ENCODE measurements at places on chromosomes 1 and 21. TPM values are rescaled to one million over a fixed set of nuclear protein-coding genes. Genes with fewer than 3 reads are reported as not detected.

- H3K27ac ChIP-seq, result no peak overlapping the region
- H3K4me3 ChIP-seq, result no peak overlapping the region
- H3K4me1 ChIP-seq, result no peaks in the 10 kb centered on the region
- H3K27me3 ChIP-seq, result no peaks in the 10 kb centered on the region
Measured at GRCh38 chr1:95974586-95974985, 740.6 kb downstream of the RWDD3 start.

- no peak overlapping the region for H3K4me3 ChIP-seq
- no peaks in the 10 kb centered on the region for H3K4me1 ChIP-seq
- no peaks in the 10 kb centered on the region for H3K36me3 ChIP-seq
- H3K27me3 ChIP-seq, result no peaks in the 10 kb centered on the region
- no peak for DNase-seq
Measured at GRCh38 chr21:23217597-23217996, 2219.4 kb downstream of the NCAM2 start.

Gene OR2L2
- total RNA-seq, result 0.17 TPM

- DNase-seq, result peak; percentile 20
- H3K36me3 ChIP-seq, result no peaks in the 10 kb centered on the region
- H3K4me3 ChIP-seq, result no peak overlapping the region
- peaks cover 18% of the 10 kb centered on the region for H3K4me1 ChIP-seq
- H3K27ac ChIP-seq, result peak overlapping the region; percentile 32
- H3K27me3 ChIP-seq, result no peaks in the 10 kb centered on the region
Measured at GRCh38 chr21:45987121-45987711, 5.6 kb downstream of the COL6A1 start.

Gene HPCAL4
- total RNA-seq, result 7.7 TPM

DNA sequence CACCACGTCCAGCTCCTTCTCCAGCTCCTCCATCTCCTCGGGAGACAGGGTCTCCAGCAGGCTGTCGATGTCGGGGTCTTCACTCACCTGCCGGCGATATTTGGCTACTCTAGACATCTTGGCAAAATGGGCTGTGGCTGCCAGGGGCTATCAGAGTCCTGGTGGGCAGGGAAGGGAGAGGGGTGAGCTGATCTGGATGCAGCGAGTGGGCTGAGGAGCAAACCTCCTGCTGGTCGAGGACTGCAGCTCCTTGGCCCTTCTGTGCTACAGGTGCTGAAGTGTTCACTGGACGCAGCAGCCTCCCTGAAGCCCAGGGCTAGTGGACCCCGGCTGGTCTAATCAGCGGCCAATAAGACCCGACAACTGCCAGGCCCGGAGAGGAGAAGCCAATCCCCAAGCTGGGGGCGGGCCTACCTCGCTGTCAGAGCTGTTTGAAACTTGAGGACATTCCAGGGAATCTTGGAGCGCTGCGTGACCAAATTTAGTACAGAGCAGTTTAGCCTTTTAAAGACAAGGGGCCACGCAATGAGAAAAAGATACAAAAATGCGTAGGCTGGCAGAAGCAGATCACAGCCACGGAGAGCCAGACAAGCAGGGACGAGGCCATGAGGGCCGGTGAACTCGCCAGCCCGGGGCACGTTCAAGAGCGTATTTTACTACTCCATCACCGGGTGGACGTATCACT, at the start of gene LMOD1:
Gene LMOD1, minus strand, starts transcription at position 325 of the 685 bp plus-strand sequence. Its CDS starts 208 bp downstream, at position 117.
- H3K36me3 ChIP-seq, result no peaks in the 10 kb centered on the region
- H3K27ac ChIP-seq, result peak within 1 kb of the TSS; percentile 89
- H3K27me3 ChIP-seq, result no peaks in the 10 kb centered on the region
- peak; percentile 89 for DNase-seq
- H3K4me1 ChIP-seq, result peaks cover 15% of the 10 kb centered on the region
- peak within 1 kb of the TSS; percentile 75 for H3K4me3 ChIP-seq

DNA sequence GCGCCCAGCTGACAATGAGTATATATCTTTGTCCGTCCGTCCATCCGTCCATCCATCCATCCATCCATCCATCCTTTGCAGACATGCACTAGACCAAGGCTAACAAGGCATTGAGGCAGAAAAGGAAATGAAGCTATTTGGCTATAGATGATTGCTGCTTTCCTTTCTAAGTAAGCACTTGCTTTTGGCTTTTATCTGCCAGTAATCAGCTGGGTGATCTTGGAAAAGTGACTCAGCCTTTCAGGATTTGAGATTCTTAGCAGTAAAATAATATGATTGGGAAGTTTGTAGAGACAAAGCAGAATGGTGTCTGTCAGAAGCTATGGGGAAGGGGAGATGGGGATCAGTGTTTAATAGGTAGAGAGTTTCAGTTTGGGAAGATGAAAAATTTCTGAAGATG, 22.7 kb downstream of the ZFYVE9 start:
- no peak overlapping the region for H3K4me3 ChIP-seq
- no peak for DNase-seq
- no peaks in the 10 kb centered on the region for H3K27me3 ChIP-seq
- no peaks in the 10 kb centered on the region for H3K4me1 ChIP-seq
- no peak overlapping the region for H3K27ac ChIP-seq

Gene PGBD5
- total RNA-seq, result 0.33 TPM

Gene OPRD1
- not detected for total RNA-seq

DNA sequence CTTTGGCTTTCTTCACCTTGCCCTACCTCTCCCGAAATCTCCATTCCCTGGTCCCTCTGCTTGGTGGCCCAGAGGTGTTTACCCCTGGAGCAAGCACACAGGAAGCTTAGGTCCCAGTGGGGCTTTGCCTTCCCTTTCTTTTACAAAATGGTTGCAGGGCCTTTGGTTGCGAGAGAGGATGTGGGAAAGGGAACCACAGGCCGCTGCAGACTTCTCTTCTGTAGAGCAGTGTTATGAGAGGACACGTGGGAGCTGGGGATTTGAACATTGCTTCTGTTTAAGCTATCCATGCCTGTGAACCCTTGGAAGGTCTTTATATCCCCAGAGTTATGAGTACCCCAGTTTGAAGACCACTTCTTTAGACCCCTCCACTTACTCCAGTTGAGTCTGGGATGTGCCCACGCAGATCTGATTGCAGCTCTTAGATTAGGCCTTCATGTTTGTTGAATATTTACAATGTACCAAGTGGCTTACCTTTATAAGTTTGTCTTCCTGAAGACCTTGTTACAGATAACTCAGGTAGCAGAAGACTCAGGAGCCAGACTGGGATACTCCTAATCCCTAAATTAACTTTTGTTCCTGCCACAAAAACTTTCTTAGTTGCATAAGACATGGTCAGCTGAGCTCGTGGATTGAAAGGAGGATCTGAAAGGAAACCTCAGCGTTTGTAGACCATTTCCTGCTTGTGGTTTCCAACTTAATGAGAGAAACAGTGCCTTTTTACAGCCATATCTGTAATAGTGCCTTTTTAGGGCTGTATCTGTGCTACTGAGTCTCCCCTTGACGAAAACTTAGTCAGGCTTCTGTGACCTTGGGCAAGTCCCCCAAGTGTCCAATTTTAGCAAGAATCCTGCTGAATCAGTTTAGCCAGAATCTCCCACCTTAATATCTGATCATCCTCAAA, 21.9 kb upstream of the IVNS1ABP start:
- H3K4me1 ChIP-seq, result peaks cover 5% of the 10 kb centered on the region
- no peak overlapping the region for H3K27ac ChIP-seq

DNA sequence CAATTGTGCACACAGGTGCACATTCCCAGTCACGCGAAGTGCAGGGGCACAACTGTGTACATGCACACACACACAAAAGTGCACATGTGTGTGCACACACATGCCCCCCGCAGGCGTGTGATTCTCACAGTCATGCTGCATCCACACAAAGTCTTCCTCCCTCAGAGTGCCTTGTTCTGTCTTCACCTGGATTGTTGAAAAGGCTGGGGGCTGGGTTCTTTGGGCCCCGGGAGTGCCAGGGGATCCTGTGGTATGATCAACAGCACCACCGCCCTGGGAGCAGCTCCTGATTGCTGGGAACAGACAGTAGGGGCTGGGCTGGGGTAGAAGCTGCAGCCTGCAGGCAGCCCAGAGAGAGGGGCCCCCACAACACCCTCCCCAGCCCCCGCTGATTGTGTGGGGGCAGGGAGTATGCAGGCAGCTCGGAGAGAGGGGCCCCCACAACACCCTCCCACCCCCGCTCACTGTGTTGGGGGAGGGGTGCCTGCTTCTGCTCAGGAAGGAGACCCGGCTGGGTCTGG, 3.4 kb downstream of the COL18A1 start:
- H3K4me1 ChIP-seq, result peaks cover 29% of the 10 kb centered on the region
- no peaks in the 10 kb centered on the region for H3K27me3 ChIP-seq
- DNase-seq, result peak; percentile 27
- H3K36me3 ChIP-seq, result no peaks in the 10 kb centered on the region
- H3K27ac ChIP-seq, result no peak overlapping the region

GRCh38 chr1:159919236-159919865, 6.0 kb downstream of the TAGLN2 start:
- H3K4me1 ChIP-seq, result peaks cover 23% of the 10 kb centered on the region
- no peak overlapping the region for H3K4me3 ChIP-seq
- DNase-seq, result no peak
- H3K36me3 ChIP-seq, result no peaks in the 10 kb centered on the region
- no peak overlapping the region for H3K27ac ChIP-seq

DNA sequence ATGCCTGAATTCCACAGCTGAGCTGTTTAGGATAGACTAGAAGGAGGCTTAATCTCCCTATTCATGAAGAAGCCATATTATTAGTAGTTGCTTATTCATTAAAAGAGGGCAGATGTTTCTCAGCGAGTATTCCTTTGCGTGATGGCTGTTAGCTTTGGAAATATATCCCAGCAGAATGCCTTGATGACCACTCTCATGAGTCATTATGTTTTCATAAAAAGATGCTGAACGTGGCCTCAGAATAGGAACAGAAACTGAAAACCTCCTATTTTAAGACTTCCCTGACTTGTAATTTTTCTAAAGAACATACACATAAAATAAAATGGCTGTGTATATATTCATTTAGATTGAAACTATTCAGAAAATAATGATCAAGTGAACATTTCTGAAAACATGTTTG, 9.6 kb upstream of the PLA2G4A start:
- H3K27ac ChIP-seq, result no peak overlapping the region
- no peaks in the 10 kb centered on the region for H3K4me1 ChIP-seq
- H3K4me3 ChIP-seq, result no peak overlapping the region

DNA sequence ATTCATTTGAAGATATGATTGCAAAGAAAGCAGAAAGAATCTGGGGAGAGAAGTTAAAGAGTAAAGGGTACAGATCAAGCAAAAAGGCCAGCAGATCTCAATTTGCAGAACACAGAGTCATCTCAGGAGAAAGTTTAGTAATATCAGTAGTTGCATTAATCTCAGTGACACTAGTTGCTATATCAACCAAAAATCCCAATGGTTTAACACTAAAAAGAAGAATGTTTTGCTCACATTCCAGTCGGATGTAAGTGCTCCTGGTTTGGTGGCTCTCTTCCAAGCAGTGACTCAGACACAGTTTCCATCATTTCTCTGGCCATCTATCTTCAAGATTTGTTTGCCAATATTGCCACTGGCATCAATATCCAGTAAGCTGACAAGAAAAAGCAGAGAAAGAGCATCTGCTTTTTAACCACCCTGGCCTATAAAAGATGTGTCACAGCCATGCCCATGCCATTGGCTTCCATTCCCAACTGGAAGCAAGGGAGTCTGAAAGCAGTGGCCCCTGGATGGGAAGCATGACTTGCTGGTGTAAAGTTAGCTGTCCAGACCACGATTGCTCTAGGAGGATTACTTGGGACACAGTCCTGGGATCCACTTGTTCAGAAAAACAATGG, 45.5 kb upstream of the AIM2 start:
- H3K4me3 ChIP-seq, result no peak overlapping the region
- H3K27me3 ChIP-seq, result no peaks in the 10 kb centered on the region
- no peak overlapping the region for H3K27ac ChIP-seq
- DNase-seq, result no peak
- H3K4me1 ChIP-seq, result no peaks in the 10 kb centered on the region

- DNase-seq, result no peak
- peaks cover 10% of the 10 kb centered on the region for H3K4me1 ChIP-seq
Measured at GRCh38 chr1:182297335-182297734, 94.3 kb downstream of the GLUL start.

Gene CD34
- total RNA-seq, result 21.9 TPM

- no peaks in the 10 kb centered on the region for H3K36me3 ChIP-seq
- no peak for DNase-seq
- no peak overlapping the region for H3K4me3 ChIP-seq
- H3K27ac ChIP-seq, result no peak overlapping the region
- no peaks in the 10 kb centered on the region for H3K4me1 ChIP-seq
Measured at GRCh38 chr1:82823876-82824275, 1023.1 kb downstream of the ADGRL2 start.

DNA sequence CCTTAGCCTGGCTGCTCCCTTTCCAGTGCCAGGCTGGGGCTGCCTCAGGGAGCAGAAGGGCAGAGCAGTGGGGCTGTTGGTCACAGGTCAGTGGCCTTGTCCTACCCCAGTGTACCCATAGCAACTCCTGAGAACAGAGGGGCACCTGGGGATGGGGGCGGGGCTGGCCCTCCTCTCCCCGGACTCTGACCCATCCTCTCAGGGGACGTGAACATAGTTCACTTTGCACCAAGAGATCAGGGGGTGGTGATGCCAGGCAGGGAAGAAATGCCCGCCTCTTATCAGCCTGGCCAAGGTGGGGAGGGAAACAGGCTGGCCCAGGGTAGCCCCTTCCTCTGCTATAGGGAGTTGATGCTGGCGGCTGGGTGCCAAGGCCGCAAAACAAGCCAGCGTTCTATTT, 4.9 kb downstream of the ETNK2 start:
- DNase-seq, result no peak
- no peak overlapping the region for H3K4me3 ChIP-seq
- H3K27ac ChIP-seq, result no peak overlapping the region
- no peaks in the 10 kb centered on the region for H3K36me3 ChIP-seq
- H3K27me3 ChIP-seq, result no peaks in the 10 kb centered on the region

- H3K4me3 ChIP-seq, result no peak overlapping the region
- no peaks in the 10 kb centered on the region for H3K36me3 ChIP-seq
- no peak for DNase-seq
- peaks cover 3% of the 10 kb centered on the region for H3K4me1 ChIP-seq
Measured at GRCh38 chr1:234556245-234556943, 53.6 kb downstream of the IRF2BP2 start.

DNA sequence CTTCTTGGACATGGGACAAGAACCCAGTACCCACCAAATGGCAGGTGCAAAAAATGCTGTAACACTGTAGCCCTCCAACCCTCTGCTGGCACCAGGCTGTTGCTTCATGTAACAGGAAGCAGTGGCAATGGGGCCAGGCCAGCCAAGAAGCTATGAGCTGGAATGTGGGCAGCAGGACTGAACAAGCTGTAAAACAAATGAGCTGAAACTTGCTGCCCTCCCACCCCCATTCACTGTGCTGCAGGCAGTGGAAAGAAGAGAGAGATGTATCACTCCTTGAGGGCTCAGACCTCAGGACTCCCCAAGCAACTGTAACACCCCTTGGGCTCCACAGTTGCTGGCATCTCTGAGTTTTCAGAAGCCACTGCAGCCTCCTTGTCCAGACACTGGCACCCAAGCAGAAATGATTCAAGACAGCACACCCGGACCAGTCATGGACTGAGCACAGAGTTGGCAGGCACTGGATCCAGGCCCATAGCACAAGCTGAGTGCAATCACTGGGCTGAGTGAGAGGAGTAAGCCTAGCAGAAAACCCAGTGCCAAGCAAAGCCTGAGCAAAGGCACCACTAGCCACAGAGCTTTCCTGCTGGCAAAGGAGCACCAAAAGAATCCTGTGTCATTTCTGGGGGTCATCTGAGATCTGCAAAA, 321.4 kb upstream of the CXADR start:
- DNase-seq, result no peak
- no peaks in the 10 kb centered on the region for H3K4me1 ChIP-seq
- no peaks in the 10 kb centered on the region for H3K36me3 ChIP-seq
- H3K4me3 ChIP-seq, result no peak overlapping the region
- no peak overlapping the region for H3K27ac ChIP-seq

Gene XCL2
- 0.72 TPM for total RNA-seq

Gene HCN3
- 0.69 TPM for total RNA-seq

Gene TMEM269
- total RNA-seq, result 0.62 TPM
